ENCODE measurements at places on chromosomes 3 and 15. TPM values are rescaled to one million over a fixed set of nuclear protein-coding genes. Genes with fewer than 3 reads are reported as not detected.

DNA sequence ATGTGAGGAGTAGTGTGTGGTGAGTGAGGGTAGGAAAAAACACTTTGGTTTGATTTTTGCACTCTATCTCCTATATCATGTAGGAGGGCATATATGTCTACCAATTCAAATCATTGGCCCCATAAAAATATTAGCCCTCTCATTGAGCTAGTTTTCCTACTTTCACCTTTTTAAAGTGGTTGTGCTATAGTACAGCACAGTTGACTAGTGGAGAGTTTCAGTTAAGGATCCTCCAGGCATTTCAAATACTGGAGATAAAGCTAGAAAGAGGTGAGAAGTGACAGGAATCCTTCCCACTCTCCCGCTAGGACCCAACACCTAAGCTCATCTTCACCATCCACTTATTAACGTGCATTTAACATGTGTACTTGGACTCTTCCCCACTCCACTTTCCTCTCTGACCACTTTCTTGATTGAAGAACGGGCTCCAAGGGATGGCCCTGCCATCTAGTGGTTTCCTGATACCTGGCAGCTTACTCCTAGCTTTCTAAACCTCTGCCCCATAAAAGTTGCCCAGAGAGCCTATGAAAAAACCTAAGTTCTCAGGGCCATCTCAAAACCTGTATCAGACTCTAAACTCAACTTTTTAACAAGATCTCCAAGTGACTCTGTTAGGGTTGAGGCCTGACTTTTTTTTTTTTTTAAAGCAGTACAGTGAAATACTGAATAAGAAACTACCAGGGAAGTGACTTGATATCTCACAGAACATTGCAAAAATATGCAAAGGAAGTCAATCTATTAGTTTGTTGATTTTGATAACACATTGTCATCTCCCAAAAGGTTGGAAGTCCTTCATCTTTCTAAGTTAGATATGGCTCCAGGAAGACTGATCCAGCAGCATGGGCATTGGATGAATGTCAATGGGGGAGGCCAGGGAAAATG is 17.9 kb downstream of the IL12A start:
- no peaks in the 10 kb centered on the region for H3K27me3 ChIP-seq
- no peaks in the 10 kb centered on the region for H3K4me1 ChIP-seq
- no peak overlapping the region for H3K27ac ChIP-seq
- no peak for DNase-seq
- H3K36me3 ChIP-seq = no peaks in the 10 kb centered on the region

- no peak for DNase-seq
- H3K4me1 ChIP-seq = no peaks in the 10 kb centered on the region
- H3K36me3 ChIP-seq = no peaks in the 10 kb centered on the region
- H3K4me3 ChIP-seq = no peak within 1 kb of the TSS
- H3K27ac ChIP-seq = no peak within 1 kb of the TSS
These were observed at the start of gene C3orf85 for GRCh38 chr3:109136523-109136922. Gene C3orf85 (plus strand): TSS chr3:109136719. CDS start chr3:109136848, 129 bp downstream.

DNA sequence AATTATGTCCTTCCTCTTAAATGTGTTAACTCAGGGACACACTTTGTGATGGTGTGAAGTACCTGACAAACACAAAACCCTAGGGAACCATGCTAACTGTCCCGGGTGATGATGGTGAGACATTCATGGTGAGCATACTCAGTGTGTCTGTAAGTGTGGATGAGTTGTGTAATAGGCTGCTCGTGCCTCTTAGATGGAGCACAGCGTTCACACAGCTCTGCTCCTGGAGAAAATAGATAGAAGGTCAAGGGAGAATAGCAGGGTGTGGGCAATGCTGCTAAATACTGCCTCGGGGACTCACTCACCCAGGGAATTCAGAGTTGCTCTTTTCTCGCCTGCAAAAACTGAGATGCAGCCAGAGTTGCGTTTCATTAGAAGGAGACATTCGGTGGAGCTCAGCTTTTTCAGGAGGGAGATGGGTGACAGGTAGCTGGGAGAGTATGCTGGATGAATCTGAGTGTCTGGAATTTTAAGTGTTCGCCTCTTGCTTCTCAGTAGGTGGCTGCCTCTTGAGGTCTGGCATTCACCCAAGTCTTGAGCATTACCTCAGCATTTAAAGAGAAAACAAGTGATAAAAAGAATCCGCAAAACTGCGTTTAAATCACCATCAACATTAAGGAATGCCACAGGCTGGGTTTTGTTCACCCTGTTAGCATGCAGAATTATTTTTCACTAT is 813.2 kb downstream of the AGBL1 start:
- H3K27me3 ChIP-seq = no peaks in the 10 kb centered on the region
- no peak overlapping the region for H3K4me3 ChIP-seq
- no peaks in the 10 kb centered on the region for H3K36me3 ChIP-seq
- H3K4me1 ChIP-seq = no peaks in the 10 kb centered on the region

Gene PLSCR5
- total RNA-seq = not detected
